ENCODE measurements at places on chromosomes 16 and 17.

- DNase-seq, result no peak
These were observed 224.7 kb upstream of the IRX3 start for GRCh38 chr16:54511222-54511731.

GRCh38 chr17:59848778-59849177 is 44.0 kb downstream of the TUBD1 start:
- peak; percentile 73 for DNase-seq

DNA sequence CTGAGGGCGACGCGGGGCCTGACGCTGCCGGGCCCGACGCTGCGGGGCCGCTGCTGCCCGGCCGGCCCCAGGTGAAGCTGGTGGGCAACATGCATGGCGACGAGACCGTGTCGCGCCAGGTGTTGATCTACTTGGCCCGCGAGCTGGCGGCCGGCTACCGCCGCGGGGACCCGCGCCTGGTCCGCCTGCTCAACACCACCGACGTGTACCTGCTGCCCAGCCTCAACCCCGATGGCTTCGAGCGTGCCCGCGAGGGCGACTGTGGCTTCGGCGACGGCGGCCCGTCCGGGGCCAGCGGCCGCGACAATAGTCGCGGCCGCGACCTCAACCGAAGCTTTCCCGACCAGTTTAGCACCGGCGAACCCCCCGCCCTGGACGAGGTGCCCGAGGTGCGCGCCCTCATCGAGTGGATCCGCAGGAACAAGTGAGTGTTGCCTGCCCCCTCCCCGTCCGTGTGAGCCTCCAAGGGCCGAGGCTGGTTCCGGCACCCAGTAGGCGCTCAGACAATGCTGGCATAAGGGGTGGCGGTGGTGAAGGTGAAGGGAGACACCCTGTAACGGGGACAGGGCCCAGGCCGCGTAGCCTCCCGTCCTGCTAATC is 676 bp downstream of the CPD start:
- peak; percentile 63 for DNase-seq

- DNase-seq, result no peak
These were observed 23.9 kb downstream of the SNX20 start for GRCh38 chr16:50657241-50657640.

- DNase-seq, result no peak
These were observed 44.1 kb upstream of the STH start for GRCh38 chr17:45954914-45955313.

DNA sequence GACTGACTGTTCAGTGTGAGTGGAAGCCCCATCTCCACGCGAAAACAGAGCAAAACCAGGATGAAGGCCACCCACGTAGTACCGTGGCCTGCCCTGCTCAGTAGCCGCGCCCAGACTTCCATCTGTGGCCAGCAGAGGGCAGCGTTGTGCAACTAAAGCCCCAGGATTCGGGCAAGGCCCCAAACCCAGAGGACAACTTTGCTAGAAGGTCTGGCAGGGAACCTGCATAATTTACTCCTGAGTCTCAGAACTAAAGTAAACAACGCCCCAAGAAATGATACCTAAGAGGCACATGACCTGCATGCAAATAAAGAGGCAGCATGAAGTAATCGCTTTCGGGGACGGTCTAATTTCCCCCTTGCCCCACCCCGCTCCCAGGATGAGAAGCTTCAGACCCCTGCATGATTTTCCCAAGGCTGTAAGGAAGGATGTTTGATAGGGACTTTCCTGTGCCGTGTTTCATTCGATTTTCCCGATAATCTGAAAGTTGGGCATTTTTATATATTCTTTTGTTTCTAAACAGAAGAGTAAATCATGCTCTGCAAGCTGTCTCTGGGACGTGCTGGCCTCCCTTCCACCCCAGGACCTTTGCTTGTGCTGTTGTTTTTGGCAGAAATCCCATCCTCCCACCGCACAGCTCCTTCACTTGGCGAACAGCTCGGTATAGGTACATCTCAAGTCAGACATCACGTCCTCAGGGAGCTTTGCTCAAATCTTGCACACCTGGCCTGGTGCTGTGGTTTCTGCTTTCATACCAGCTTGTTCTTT is 18.6 kb downstream of the HSBP1 start:
- peak; percentile 93 for DNase-seq

DNA sequence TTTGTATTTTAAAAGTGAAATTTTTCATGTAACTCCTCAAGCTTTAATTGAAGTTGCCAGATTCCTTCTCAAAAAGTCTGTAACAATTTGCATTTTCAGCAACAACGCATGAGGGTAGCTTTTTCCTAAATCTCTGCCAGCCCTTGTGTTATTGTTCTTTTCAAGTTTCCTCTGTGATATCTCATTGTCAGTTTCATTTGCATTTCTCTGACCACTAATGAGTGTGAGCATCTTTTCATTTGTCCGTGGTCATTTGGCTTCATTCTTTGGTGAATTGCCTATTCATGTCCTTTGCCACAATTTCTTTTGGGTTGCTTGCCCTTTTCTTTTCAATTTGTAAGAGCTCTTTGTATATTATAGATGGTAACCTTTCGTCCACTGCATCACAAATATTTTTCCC is 68.0 kb upstream of the NKD1 start:
- no peak for DNase-seq

GRCh38 chr17:3845291-3845620 is 790 bp downstream of the NCBP3 start:
- DNase-seq, result no peak

GRCh38 chr17:42275527-42276358 is 448 bp downstream of the STAT5B start:
- DNase-seq, result peak; percentile 61

DNA sequence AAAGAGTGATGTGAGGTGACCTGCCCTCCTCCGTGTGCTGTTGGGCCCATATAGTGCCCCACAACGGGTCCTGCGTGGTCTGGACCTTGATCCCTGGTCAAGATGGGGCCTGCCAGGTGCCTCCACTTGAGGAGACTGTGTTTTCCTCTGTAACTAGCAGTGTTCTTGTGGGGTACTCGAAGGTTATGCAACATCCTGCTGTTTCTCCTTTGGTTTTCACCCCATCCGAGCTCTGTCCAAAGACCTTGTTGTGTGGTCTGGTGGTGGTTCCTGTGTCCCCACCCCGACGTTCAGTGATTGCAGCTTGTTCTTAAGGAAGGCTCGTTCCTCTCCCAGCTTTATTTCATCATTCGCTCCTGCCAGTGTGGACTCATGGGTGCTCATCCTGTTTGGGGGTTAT is 38.7 kb upstream of the ZNF750 start:
- DNase-seq, result no peak

GRCh38 chr17:17151962-17152361 is 54.2 kb downstream of the PLD6 start:
- DNase-seq, result peak; percentile 85

- DNase-seq, result no peak
These were observed 21.1 kb upstream of the JPT2 start for GRCh38 chr16:1656808-1657617.

DNA sequence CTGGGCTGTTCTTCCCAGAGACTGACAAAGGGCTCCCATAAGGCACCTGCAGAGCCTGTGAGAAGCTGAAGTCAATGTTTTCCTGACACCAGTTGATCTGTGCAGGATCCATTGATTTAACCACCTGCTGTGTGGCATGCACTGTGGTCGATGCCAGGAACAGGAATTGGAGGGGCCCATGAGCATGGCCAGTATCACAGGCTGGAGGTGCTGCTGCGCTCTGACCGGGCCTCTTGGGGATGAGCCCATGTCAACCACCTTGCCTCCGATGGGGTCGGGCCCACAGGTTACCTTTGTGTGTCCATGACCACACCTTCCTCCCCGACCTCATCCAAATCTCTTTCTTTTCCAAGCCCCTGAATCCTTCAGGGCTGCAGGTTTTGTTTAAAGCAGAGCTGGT is 18.2 kb upstream of the STH start:
- no peak for DNase-seq

GRCh38 chr16:22898874-22899348 is 84.9 kb downstream of the HS3ST2 start:
- DNase-seq, result peak; percentile 78

DNA sequence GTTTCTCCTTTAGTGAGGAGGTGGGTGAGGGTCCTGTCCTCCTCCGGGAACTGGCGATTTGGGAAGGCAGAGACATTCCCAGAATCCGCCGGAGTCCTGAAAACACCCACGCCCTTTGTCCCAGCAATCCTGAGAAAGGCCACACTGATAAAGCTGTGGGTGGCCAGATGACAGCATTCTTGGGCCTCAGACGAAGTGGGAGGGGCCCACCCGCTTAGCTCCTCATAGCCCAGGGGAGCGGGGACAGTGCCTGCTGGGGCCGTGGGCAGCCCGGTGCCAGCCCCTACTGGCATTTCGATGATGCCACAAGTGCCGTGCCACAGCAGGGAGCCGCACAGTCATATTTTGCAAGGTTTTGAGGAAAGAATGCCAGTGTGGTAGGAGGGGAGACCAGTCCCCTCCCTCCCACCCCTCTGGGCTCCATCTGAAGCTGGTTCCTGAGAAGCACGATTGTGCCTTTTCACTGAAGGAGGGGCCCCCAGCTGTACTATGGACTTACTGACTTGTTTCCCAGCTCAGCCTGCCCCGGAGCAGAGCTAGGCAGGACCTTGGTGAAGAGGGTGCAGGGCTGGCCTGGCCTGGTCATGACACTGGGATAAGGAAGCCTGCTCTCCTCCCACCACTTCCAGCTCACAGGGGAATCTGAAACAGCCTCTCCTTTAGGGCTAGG is 20.9 kb upstream of the MPRIP start:
- peak; percentile 82 for DNase-seq

DNA sequence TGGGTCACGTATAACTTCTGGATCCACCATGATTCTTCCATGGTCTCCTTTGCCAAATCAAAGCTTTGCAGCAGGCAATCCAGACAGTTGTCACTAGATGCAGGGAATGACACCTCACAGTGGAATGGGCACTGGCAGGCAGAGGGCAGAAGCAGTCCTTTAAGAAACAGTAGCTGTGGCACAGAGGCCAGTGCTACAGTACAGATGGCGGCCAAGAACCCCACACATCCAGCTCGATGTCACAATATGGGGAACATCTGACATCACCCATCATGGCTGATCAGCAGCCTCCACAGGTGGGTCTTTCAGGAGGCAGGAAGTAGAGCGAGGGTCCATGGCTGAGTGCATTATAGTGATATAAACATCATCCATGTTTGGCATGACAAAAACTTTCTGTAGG is 18.8 kb upstream of the ERN1 start:
- DNase-seq, result no peak

DNA sequence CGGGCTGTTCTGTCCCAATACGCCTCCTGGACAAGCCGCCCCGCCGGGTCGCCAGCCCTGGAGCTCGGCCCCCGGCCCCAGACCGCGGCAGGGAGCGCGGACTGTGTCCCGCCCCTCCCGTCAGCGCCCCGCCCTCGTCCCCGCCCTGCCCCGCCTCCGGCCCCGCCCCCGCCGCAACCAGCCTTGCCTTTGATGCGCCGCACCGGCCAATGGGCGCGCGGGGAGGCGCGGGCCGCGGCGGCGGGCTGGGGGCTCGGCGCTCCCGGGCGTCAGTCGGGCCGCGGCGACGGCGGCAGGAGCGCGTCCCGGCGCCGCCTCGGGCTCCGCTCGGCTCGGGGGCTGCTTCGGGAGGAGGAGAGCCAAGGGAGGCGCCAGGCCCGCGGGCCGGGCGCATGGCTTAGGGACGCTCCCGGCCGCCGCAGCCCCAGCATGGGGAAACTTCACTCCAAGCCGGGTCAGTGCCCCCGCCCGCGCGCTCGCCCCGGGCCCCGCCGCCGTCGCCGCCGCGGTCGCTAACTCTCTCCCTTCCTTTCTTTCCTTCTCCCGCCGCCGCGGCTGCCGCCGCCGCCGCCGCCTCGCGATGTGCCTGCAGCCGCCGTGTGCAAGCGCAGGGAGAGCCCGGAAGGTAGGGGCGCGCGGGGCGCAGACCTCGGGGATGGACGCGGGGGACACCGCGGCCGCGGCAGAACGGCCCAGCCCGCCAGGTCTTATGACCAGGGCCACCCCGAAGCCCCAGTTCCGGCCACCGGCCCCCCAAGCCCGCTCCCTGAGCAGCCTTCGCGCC is at the start of gene NKD1:
Gene NKD1 (plus strand): TSS at position 272 of the 784 bp plus-strand sequence. CDS start 158 bp downstream, at position 430.
- DNase-seq, result peak; percentile 85

DNA sequence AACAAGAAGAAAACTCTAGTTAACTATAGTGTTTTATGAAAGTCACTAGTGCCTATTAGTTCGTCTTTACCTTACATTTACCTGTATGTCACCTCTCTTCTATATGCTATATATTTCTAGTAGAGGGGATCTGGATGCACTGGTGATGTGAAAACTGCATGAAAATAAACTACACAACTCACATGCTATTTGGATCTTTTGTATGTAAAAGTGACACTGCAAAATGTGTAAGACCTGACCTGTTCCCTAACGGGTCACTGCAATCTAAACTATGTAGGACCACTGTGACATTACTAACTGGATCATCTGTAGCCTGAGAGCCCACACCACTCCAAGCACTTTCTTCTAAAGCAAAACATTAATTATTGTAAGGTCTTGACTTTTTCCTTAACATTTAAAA is 1.7 kb downstream of the BLMH start:
- no peak for DNase-seq

DNA sequence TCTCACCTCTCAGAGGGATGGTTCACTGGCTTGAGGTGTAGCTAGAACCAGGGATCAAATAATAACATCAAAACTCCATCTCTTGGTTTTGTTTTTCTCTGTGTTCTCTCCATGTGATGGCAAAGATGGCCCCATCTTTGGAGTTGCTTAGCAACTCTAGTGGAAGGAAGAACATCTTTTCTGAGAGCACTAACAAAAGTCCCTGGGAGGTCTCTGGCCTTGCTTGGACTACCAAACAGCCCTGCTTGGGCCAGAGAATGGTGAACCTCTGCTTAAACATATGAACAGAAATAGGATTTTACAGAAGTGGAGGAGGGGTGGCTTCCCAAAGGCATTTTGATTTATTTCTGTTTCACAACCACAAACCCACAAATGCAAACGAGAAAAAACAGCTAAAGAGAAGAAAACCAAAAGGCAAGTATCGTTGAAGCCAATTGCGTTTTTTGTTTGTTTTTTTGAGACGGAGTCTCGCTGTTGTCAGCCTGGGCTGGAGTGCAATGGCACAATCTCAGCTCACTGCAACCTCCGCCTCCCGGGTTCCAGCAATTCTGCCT is 13.2 kb downstream of the GABARAPL2 start:
- no peak for DNase-seq
